Neural progenitor cell (in vitro differentiated cells): ENCODE measurements at places on chromosomes 12 and 14. TPM values are rescaled to one million over a fixed set of nuclear protein-coding genes. Genes with fewer than 3 reads are reported as not detected.
A peak's percentile ranks its signal among the peaks of the same experiment; 100 is the strongest.

GRCh38 chr12:92476844-92477243 lies 225.9 kb upstream of the PLEKHG7 start:
- DNase-seq: no peak

GRCh38 chr12:13981296-13981962 lies at the start of gene GRIN2B:
GRIN2B (minus strand) TSS chr12:13981602; CDS start chr12:13866208, 115,394 bp downstream.
- DNase-seq: peak; percentile 58

TTC7B gene
- total RNA-seq: 19.0 and 20.6 TPM in 2 replicates

- DNase-seq: no peak
Observed at GRCh38 chr14:67559639-67560038, 26.5 kb downstream of the PLEKHH1 start.

KRT6C gene
- not detected in 2 replicates for total RNA-seq

MLEC gene
- total RNA-seq: 94.7 and 100 TPM in 2 replicates

DNA sequence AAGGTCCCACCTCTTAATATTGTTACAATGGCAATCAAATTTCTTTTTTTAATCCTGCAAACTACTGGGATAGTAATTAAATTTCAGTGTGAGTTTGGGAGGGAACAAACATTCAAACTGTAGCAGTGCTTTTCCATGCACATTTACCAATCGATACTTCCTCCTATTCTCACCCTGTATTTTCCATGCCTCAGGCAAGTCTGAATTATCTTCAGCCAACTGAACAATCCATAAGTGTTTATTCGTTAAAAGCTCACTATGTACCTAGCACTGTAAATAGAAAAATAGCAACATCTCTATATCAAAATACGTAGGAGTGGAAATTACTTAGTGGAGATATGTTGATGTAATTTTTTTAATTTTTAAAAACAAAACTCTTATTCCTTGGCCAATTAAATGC lies 43.5 kb downstream of the CCDC177 start:
- DNase-seq: no peak

E2F7 gene
- 31.9 and 40.5 TPM in 2 replicates for total RNA-seq

GRCh38 chr12:77667101-77667500 lies 163.6 kb upstream of the NAV3 start:
- DNase-seq: no peak

DNA sequence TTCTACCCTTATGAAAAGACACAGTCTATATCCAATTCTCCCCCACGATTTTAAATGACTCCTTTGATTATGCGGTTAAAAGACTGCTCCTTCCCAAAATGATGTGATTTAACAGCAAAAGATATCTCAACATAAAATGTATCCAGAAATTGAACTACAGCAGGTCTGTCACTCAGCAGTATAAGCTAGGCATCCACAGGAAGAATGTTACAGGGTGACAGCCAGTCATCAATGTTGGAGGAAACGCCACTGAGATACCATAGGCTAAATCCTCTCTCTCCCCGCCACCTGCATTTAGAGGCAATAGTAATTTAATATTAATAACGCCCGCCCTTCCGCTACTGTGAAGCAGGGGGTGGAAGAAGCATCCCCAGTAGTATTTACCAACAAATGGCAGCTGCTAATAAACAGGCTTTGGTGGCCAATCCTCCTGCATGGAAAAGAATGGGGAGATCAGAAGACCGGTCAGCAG lies 613 bp downstream of the RECQL start:
- no peak for DNase-seq

DNA sequence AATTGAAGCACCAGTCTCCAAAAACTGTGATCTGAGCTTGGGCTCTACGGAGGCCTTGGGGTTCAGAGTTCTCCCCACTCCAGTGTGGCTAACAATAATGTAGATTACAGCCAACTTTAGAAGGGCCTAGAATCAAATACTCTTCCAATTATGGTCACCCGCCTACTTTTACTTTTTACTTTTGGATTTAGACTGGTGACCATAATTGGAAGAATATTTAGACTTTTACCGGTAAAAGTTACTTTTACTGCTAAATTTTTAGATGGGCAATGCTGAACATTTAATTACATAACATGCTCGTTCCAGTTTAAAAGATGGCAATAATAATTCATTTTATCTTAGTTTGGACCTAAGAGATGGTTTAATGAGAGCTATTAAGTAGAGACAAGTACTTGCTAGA lies 39.2 kb downstream of the PPTC7 start:
- no peak for DNase-seq

DNA sequence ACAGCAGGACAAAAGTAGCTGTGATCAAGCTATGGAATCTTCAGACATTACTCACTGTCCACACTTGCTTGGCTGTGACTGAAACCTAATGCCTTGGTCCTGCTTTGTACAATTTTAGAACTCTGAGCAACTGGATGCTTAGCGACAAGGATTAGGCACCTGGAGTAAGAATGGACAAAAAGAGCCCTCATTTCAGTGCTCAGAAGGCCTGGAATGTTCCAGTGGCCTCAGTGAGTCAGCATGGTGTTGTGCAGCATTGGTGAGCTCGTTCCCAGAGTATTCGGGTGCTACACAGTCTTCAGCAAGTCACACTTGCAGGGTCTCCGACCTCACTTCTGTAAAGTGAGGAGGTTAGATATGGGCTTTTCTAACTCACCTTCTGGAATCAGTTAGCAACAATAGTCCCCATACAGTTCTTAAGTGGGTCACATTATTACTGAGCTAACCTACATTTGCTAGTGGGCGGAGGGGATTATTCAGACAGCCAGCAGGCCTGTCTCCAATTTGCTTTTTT lies 108.0 kb upstream of the MDM1 start:
- DNase-seq: no peak

DNA sequence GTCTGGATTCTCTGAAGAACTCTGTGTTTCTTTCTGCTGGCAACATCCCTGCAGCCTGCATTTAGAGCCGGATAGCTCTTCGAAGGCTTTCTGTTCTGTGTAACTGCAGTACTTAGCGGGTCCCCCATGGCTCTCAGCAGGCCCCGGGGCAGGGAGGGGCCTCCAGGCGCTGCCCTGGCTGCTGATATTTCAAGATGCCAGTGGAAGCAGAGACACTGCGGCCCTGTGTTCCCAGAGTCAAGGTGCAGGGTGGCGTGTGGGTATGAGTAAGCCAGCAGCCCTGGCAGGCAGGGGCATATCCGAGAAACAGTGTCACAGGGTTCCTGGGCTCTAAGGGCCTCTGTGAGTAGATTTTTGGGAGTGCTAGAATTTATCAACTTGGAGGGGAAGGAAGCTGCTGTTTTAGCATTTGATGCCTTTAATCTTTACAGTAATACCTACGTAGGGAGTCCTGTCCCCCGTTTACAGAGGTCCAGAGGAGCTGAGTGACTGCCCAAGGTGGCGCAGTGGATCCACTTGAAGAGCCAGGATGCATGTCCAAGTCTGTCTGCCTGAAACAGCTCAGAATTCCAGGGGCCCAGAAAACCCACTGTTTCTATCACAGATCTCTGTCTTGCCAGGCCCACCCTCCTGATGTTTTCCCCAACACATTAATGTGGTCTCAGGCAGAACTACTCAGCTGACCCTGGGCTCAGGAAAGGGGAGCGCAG lies 16.2 kb downstream of the ESRRB start:
- DNase-seq: peak; percentile 45

GRCh38 chr12:27703720-27704452 lies 6.7 kb upstream of the MRPS35 start:
- peak; percentile 82 for DNase-seq

- peak; percentile 86 for DNase-seq
Observed at GRCh38 chr12:127381043-127381668, 885.8 kb upstream of the TMEM132C start.

DNA sequence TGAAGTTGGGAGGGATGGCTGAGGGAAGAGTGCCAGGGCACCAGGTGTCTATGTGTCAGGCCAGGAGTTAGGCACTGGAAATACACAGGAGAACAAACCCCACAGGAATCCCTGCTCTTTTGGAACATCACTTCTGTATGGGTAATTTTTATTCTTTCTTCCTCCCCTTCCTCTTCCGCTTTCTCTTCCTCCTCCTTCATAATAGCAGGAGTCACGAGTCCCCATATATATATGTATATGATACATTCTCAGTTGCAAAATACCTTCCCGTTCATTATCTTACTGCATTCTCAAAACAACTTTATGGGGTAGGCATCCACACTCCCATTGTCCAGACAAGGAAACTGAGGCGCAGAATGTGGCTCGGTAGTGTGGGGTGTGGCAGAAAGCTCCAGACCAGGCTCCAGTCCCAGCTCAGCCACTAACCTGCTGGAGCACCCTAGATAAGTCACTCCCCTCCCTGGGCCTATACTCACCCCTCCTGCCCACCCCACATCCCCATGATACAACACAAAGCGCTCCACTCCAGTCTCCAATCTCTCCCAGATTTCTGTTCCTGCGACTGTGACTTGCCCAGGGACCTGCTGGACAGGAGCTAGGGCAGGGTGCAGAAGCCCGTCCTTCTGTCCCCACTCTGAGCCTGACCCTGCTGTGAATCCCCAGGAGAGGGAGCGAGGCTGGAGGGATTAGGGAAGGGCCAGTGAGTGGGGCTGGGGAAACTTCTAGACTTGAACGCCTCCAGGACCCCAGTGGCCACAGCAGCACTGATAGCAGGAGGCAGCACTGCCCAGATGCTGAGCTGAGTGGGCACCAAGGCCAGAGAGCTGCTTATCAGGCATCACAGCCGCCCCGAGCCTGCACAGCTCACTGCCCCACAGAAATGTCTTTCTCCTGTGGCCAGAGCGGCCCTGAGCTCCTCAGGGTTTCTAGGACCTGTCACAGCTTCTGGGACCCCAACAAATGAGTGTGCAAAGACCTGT lies 1.4 kb upstream of the AQP2 start:
- no peak for DNase-seq

ACYP1 gene
- total RNA-seq: 38.8 and 43.1 TPM in 2 replicates

- DNase-seq: no peak
Observed at GRCh38 chr12:7748852-7749251, 1.7 kb upstream of the CLEC4C start.

C14orf39 gene
- total RNA-seq: 3.0 and 6.2 TPM in 2 replicates

DNA sequence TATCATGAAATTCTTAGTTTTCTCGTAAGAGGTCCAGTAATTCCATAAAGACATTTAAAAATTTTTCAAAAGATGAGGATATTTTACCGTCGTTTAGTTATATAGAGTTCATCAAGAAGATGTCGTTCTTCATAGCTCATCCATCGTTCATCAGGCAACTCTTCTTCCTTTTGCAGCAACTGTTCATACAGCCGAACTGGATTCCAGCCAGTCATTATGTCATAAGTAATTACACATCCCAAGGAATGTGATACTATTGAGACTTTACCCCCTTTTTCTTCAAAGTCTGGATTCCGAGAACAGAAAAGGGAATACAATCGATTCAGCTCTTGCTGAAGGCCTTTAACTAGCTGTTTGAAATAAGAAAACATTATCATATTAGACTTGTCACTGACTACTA lies 90.3 kb downstream of the DDHD1 start:
- no peak for DNase-seq

- DNase-seq: peak; percentile 68
Observed at GRCh38 chr12:57240066-57240921, 10.7 kb downstream of the STAC3 start.

MAP1LC3B2 gene
- total RNA-seq: 0.39 and 1.5 TPM in 2 replicates

DNA sequence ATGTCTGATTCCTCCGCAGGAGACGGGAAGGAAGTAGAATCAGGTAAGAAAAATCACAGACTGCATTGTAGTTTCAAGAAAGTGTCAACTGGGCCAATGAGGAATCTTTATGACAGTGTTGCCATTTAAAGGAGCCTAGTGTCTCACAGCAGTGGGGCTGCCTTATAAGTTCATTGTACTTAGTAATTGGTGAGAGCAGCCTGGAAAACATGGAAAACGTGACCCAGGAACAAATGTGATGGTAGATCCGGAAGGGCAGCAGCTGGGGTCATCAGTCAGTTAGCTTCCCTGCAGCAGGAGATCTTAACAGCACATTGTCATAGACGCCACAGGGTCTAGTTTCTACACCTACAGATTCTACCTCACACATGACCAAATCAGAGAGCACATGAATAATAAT lies 630.0 kb upstream of the LMO3 start:
- DNase-seq: peak; percentile 4

DNA sequence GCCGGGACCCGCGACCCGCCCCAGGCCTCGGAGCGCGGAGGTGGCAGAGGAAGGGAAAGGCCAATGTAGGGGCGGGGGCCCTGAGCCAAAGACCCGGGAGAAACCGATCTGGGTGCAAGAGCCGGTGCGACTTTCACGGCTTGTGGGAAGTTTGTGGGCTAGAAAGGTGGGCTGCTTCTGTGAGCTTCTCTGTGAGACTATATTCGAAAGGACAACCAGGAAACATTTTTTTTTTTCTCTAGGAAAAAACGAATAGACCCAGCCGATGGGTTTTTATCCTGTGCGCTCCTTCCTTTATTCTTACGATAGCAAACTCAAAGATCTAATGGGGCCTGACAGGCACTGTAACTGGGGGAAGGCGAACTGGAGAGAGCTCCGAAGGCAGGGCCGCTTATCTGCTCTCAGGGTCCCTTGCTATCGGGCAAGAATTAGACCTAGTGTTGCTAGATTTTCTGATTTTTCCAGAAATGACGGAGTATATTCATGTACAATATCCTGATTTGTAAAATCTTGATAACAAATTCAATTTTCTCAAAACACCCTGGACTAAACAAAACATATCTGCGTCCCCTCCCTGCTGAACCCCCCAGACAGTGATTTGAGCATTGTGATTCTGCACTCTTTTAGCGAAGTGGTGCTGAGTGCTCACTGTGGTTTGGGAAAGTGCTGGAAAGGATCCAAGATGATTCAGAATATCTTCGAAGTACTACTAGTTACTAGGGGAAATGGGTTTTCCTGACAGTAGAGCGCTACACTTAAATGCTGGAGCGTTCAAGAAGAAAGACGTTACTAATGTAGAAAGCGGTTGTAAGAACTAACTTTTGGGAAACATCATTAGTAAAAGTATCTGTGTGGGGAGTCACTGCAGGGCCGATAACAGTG lies 563 bp upstream of the STXBP6 start:
- peak; percentile 57 for DNase-seq

ZNF84 gene
- total RNA-seq: 65.3 and 99.2 TPM in 2 replicates

DNA sequence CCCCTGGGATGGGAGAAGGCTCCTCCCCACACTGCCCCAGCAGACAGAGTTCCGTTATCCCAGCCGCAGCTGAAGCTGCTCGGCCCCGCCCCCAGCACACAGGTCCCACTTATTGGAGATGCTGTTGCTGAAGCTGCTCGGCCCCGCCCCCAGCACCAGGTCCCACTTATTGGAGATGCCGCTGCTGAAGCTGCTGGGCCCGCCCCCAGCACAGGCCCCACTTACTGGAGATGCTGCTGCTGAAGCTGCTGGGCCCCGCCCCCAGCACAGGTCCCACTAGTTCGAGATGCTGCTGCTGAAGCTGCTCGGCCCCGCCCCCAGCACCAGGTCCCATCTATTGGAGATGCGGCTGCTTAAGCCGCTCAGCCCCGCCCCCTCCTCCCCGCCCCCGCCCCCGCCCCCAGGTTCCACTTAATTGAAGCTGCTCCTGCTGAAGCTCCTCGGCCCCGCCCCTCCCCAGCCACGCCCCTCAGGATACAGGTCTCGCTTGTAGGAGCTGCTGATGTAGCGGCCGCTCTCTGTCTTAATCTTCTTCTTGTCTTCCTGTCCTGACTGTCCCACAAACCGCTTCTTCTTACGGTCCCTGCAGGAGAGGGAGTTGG lies 12.0 kb downstream of the CFAP73 start:
- DNase-seq: peak; percentile 99

PLEK2 gene
- total RNA-seq: not detected in 2 replicates
